ENCODE measurements at places on chromosomes 5 and 9.

DNA sequence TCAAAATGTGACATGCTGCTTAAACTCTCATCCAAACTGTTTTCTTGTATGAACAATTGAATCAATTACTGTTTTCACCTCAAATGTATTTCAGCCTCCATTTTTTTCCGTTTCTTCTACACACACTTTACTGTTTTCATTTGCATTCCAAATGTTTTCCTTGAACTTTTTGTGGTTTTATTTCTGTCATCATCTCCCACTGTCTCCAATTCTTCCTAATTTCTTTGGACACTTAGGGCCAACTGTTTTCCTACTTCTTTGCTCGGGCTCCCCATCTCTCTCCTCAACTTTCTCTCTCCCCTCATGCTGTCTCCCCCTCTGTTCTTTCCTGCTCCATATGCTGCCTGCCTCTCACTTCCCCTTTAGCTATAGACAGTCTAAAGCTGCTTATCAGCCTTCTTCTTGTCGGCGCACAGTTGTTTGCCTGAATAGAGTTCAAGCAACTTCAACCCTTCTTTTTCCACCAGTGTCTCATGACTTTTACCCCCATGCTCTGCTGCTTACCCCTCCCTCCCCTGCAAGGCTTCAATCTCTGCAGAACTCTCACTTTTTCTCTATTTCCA lies 443.4 kb downstream of the DTWD2 start:
- H3K4me3 ChIP-seq, result no peak overlapping the region
- no peaks in the 10 kb centered on the region for H3K36me3 ChIP-seq
- no peaks in the 10 kb centered on the region for H3K4me1 ChIP-seq
- H3K27ac ChIP-seq, result no peak overlapping the region
- DNase-seq, result no peak
- H3K27me3 ChIP-seq, result no peaks in the 10 kb centered on the region

DNA sequence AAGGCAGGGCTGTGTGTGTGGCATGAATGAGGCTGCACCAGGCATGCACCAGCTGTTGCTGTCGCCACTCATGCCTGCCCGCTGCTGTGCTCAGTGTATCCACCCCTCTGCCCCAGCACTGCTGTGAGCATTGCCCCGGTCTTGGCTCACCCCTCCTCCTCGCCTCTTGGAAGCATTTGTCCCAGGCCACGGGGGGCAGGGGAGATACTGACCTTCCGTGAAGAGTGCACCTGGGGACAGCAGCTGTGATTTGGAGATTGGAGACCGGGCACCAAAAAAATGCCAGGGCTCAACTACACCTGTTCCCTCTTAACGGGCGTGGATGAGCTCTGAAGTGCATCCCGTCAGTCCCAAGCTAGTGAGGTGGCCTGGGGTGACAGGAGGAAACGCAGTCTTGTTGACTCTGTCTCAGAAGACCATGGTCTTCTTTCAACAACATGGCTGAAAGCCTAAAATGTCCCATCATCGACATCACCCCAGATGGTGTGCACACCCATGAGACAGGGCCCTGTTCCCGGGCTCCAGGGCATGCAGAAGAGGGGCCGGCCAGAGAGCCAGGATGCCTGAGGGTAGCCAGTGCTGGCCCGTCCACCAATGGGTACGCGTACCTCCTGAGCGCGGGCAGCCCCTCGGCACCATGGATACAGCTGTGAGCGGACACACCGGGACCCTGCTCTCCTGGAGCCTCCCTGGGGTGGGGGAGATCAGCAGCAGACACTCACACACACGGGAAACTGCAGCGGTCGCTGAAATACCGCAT lies 115.8 kb downstream of the COL5A1 start:
- DNase-seq, result no peak
- H3K36me3 ChIP-seq, result no peaks in the 10 kb centered on the region
- H3K27ac ChIP-seq, result no peak overlapping the region
- no peaks in the 10 kb centered on the region for H3K4me1 ChIP-seq
- no peak overlapping the region for H3K4me3 ChIP-seq

GRCh38 chr9:34650816-34651215 lies 1.2 kb upstream of the IL11RA start:
- peaks cover 36% of the 10 kb centered on the region for H3K4me1 ChIP-seq
- no peak overlapping the region for H3K4me3 ChIP-seq
- peaks cover 17% of the 10 kb centered on the region for H3K36me3 ChIP-seq
- no peak overlapping the region for H3K27ac ChIP-seq
- no peaks in the 10 kb centered on the region for H3K27me3 ChIP-seq

DNA sequence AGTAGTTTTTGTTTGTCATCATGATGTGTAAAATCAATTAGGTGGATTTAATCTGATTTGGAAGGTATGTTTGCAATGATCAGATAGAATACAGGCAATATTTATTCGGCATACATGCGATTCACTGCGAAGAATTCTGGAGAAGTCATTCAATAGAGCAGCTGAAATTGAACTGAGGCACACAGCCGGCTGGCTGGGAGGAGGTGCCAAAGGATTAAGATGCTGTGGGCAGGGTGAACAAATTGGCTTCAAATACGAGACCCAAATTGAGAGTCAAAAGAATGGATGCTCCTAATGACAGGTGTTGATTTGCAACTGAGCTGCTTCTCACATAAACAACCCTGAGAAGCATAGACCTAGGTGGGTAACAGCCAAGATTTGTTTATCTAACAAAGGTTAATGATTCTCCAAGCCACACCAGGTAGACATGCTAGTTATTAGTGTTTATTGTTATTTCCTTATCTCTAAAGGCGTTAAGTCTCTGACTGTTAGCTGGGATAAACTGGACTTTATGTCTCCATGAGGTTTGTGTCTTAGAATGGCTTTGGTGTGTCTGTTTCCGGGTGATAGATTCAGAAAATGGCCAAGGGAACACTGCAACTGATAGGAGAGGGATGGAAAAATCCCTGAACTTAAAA lies 55.3 kb upstream of the CLINT1 start:
- peaks cover 17% of the 10 kb centered on the region for H3K4me1 ChIP-seq
- H3K36me3 ChIP-seq, result no peaks in the 10 kb centered on the region
- H3K27me3 ChIP-seq, result no peaks in the 10 kb centered on the region
- no peak overlapping the region for H3K27ac ChIP-seq

GRCh38 chr5:1642221-1642620 lies 118.5 kb upstream of the LPCAT1 start:
- peaks cover 4% of the 10 kb centered on the region for H3K4me1 ChIP-seq
- H3K27ac ChIP-seq, result no peak overlapping the region
- H3K36me3 ChIP-seq, result no peaks in the 10 kb centered on the region
- peaks cover 40% of the 10 kb centered on the region for H3K27me3 ChIP-seq
- no peak overlapping the region for H3K4me3 ChIP-seq

DNA sequence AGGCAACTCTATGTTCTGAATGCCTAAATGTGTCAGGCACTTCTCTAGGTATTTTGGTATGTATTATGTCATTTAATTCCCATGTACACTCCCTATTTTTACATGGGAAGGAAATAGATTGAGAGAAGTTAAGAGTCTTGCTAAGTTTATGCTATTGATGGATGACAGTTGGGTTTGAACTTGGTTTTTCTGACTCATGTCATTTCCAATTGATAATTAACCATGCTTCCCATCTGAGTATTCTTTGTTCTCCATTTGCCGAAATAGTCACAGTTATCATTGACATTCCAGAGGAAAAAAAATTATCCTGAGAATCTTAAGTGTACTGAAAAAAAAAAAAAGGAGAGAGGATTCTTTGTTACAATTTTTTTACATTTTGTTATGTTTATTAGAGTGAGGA lies 23.1 kb upstream of the DMRTA1 start:
- no peaks in the 10 kb centered on the region for H3K36me3 ChIP-seq
- no peak overlapping the region for H3K27ac ChIP-seq
- no peak overlapping the region for H3K4me3 ChIP-seq
- DNase-seq, result no peak
- H3K27me3 ChIP-seq, result peaks cover 11% of the 10 kb centered on the region

GRCh38 chr5:78574731-78575161 lies 73.8 kb downstream of the LHFPL2 start:
- no peak overlapping the region for H3K4me3 ChIP-seq
- no peaks in the 10 kb centered on the region for H3K36me3 ChIP-seq
- peaks cover 13% of the 10 kb centered on the region for H3K4me1 ChIP-seq
- DNase-seq, result no peak
- H3K27ac ChIP-seq, result no peak overlapping the region
- no peaks in the 10 kb centered on the region for H3K27me3 ChIP-seq

- no peak overlapping the region for H3K4me3 ChIP-seq
- H3K27me3 ChIP-seq, result peaks cover 4% of the 10 kb centered on the region
- no peak for DNase-seq
- no peak overlapping the region for H3K27ac ChIP-seq
- H3K36me3 ChIP-seq, result no peaks in the 10 kb centered on the region
Observed at GRCh38 chr5:82601861-82602260, 323.7 kb upstream of the RPS23 start.

- peaks cover 30% of the 10 kb centered on the region for H3K4me1 ChIP-seq
- H3K27me3 ChIP-seq, result peaks cover 22% of the 10 kb centered on the region
- no peaks in the 10 kb centered on the region for H3K36me3 ChIP-seq
- no peak overlapping the region for H3K4me3 ChIP-seq
- H3K27ac ChIP-seq, result no peak overlapping the region
- DNase-seq, result no peak
Observed at GRCh38 chr9:124500028-124500795, 7.0 kb downstream of the NR5A1 start.

DNA sequence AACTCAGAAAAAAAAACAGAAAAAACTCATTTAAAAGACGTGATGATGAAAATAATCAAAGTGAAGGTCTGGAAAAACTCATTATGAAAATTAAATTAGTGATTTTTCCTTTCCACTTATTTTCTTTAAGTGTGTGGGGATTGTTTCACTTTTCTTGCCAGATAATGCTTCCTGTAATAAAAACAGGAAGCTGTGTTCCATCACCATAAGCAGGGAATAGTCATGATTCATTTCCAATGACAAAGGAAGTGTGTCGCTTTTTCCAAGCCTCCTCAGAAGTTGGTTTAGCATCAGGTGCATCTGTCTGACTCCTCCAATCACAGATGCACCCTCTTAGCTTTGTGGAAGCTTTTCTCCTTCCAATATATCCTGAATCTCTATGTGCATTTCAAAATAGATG lies 2068.7 kb downstream of the MAT2B start:
- H3K27ac ChIP-seq, result no peak overlapping the region
- no peaks in the 10 kb centered on the region for H3K4me1 ChIP-seq
- no peak overlapping the region for H3K4me3 ChIP-seq
